ENCODE measurements at places on chromosomes 16 and 17. TPM values are rescaled to one million over a fixed set of nuclear protein-coding genes. Genes with fewer than 3 reads are reported as not detected.

The KCNJ12 gene
- total RNA-seq: 1.6 TPM

The RANBP10 gene
- total RNA-seq: 15.5 TPM

The TOP3A gene
- total RNA-seq: 38.6 TPM

The TBC1D3C gene
- total RNA-seq: not detected

The CLDN6 gene
- total RNA-seq: 0.12 TPM

The CDH8 gene
- 0.24 TPM for total RNA-seq

DNA sequence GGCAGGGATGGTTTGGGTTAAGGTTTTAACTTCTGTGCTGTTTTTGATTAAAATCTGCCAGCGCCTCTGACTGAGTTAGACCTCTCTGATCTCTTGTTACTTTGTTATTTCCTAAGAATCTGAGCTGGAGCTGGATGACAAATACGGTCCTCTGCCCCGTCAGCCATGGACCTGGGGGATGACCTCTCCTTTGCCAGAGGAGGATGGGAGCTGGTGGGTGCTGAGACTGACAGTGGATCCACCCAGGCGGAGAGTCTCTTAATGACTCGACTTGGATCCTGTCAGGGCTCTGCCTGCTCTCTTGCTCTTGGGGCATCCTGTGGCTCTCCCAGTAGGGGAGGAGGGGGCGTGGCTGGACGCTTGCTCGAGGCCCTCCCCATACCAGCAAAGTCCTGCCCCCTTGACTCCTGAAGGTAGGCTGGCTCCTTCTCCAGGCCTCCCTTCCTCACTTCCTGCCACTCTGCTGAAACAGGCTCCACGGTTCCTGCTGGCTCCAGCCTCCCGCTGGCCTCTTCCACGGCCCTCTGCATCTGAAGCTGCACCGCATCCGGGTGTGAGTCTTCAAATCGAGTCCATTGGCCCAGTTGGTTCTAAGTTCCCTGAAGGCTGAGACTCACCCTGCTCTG, 24.8 kb upstream of the MAP3K14 start:
- DNase-seq: no peak

DNA sequence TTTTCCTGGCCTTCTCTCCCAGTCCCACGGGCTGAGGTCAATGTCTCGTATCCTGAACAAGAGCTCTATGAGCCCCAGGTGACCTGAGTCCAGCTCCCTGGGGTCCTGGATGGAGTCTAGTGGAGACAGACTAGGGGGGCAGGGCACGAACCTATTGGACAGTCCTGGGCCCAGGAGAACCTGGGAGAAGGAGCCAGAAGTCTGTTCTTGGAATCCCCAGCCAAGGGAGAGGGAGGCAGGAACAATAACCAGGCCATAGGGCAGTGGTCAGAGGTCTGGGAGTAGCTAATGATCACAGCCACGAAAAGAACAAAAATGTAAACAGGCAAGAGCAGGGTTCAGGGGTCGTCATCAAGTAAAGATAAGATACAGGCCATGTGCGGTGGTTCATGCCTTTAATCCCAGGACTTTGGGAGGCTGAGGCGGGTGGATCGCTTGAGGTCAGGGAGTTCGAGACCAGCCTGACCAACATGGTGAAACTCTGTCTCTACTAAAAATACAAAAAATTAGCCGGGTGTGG, 60.8 kb downstream of the COPRS start:
- DNase-seq: no peak

DNA sequence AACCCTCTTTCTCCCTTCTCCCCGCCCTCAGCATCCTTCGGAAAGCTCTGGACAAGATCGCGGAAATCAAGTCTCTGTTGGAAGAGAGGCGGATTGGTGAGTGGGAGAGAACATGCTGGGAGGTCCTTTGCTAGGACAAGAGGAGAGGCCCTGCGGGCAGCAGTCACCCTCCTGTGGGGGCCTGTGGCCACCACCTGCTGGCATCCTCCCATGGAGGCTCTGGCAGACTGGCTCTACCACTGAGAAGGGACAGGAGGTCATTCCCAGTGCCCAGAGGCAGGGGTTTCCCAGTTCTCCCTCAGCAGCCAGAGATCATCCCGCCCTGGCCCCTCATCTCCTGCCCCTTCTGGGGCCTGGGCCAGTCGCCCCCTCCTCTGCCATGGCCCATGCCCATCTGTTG, 7.8 kb downstream of the SULT1A2 start:
- DNase-seq: no peak

DNA sequence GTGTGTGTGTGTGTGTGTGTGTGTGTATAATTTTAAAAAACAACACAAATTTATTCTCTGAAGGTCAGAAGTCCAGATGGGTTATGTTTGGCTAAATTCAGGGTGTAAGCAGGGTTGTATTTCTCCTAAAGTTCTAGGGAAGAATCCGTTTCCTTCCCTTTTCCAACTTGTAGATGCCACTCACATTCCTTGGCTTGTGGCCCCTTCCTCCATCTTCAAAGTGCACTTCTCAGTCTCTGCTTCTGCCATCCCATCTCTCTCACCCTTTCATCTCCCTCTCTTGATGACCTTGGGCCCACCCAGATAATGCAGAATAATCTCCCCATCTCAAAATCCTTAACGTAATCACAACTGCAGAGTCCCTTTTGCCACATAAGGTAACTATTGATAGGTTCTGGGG, 7.8 kb upstream of the TFAP4 start:
- DNase-seq: no peak

GRCh38 chr16:50311891-50312501, 45.6 kb downstream of the ADCY7 start:
- DNase-seq: no peak

DNA sequence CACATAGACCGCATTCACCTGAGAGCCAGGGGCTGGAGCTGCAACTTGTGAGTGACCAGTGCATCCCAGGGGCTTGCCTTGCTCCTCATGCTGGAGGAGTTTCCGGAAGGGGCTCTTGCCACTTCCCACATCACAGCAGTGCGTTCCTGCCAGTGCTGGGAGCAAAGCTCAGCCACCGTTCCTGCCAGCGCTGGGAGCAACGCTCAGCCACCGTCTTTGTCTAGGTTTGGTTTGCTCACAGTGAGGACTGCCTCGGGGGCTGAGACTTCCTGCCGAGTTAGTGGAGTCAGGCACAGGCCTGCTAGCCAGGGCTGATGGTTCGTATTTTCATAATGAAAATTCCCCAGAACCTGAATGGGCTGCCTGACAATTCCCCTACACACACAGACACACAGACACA, 5.4 kb upstream of the CHRNE start:
- DNase-seq: no peak

DNA sequence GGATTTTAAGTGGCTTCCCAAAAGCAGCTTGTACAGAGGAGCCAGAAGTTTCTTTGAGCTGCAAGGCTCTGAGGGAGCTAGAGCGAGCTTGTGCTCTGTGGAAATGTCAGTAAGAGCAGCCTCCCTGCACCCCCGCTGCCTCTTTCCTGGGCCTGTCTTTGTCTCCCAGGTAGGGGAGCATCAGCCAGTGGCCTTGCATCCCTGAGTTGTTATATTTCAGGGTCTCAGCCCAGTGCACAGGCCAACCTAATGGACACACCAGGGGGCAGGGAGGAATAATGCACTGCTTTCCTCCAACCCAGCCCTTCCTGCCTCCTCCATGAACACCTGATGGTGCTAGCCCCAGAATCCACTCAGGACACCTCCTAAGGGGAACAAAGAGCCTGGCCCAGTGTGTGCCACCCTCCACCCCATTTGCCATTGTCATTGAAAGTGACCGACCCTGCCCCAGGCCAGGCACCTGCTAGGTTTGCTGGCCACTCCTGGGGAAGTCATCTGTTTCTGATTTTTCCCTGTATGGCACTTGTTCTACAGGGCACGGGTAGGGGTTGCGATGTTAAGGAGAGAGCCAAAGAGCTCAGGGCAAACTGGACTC, 6.3 kb downstream of the TPPP3 start:
- no peak for DNase-seq

- DNase-seq: no peak
Measured at GRCh38 chr17:11023639-11024479, 186.0 kb upstream of the PIRT start.

DNA sequence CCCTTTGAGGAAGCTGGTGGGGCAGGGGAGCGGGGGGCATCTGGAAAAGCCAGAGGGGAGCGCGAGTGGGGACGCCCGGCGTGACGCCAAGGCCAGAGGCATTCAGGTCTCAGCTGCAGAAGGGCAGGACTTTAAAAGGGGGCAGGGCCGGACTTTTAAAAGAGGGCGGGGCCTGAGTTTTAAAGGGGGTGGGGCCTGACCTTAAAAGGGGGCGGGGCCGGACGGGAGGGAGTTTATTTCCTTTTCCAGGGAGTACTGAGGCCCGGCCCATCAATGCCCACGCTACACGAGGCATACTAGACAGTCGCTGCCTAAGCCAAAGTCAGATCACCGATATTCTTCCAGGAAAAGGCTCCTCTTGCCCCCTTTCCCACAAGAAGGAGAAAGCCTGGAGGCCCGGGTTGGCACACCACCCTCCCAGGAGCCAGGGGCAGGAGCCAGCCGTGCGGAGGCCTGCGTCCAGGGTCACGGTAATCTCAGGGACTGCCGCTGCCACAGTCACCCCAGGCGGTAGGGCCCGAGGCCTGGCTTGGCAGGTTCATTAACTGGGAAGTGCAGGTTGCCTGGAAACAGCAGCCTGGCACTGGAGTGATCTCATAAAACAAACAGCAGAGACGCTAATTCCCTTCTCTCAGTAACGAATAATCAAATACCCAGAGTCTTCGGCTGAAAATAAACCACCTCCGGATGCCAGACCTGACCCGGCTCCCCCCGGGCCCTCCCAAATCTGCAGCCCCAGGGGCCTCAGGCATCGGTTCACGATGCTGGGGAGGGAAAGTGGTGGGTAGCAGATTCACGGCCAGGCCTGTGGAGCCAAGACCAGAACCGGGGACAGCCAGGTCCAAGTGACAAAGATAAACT, 90.7 kb downstream of the TIMM22 start:
- DNase-seq: no peak
